NCI-H526 treated with DMSO at 0.1 percent for 48 hours (cell line): ENCODE measurements at places on chromosomes 1 and 21.

DNA sequence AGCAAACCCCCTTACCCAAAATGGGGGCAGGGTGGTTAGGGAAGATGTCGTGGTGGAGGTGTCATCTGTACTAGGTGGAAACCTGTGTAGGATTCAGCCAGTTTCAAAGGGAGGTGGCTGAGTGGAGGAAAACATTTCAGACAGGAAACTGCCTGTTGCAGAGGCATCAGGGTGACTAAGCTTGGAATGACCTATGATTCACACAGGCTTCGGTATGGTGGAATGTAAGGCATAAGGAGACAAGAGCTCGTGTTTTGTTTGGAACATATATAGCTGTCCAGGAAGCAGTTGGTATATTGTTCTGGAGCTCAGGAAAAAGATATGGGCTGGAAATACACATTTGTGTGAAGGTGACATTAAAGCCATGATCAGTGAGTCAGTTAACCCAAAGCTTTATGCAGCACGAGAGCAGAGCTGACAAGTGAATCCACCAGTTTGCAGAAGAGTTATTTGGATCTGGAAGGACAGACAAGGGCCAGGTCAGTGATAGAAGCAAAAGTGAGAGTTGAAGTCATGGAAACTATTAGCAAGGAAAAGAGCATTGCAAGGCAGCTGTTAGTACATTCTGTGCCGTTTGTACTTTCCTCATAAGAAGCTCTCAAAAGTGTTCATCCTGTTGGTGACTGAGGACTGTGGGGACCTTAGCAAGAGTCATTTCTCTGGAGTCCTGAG is 12.2 kb downstream of the UTP25 start:
- DNase-seq: no peak

DNA sequence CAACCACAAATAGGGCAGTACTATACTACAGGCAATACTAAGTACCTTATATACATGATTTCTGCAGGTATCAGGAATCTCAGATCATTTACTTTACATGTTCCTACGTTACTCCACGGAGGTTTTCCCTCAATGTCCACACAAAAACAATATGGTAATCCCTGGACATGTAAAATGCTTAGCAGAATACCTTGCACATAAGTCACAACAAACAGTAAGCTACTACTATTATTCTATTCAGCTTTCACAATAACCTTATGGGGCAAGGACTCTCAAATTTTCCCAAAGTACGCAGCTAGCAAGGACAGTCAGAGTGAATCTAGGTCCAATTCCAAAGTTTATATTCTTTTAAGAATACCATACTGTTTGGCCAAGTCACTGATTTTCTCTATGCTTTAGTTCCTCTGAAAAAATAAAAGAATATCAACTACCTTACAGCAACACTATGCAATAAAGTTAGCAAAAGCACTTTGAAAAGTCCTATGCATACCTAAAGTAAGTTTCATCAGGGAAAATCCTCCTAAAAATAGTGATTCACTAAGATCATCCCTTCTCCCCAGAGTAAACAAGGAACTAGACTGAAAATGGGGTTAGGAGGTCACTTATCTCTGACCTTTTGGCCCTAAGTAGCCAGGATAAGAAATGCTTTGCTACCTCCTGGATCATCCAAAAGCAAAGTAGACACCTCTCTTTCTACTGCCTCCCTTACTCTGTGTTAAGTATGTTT is 67.4 kb downstream of the LUZP1 start:
- DNase-seq: no peak

GRCh38 chr21:33027401-33028286 is 1.9 kb downstream of the OLIG2 start:
- no peak for DNase-seq

DNA sequence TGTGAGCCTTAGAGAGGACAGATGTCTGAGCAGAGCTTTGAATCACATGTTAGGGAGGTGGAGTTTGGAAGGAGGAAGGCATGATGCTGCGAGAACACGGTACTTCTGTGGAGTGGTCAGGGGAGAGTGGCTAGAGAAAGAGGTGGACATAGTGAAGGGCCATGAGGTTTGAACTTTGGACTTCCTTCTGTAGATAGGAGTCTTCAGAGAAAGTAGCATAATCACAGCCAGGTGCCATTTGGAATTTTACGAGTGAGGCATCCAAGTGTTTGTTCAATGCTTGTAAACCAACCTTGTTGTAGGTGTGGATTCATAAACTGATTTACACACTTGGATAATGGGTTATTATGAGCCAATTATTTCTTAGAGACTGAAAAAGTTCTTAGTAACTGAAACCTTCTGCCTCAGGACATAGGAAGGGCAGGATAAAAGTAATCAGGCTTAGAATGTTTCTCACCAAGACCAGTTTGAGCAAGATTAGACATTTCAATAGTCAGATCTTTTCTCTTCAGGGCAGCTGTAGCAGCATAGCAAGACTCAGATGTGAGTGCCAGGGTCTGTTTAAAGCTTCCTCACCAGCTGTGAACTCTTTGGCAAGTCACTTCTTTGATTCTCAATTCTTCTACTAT is 83.5 kb upstream of the HMCN1 start:
- DNase-seq: no peak

- DNase-seq: no peak
Measured at GRCh38 chr1:8214501-8215173, 103.3 kb upstream of the SLC45A1 start.

DNA sequence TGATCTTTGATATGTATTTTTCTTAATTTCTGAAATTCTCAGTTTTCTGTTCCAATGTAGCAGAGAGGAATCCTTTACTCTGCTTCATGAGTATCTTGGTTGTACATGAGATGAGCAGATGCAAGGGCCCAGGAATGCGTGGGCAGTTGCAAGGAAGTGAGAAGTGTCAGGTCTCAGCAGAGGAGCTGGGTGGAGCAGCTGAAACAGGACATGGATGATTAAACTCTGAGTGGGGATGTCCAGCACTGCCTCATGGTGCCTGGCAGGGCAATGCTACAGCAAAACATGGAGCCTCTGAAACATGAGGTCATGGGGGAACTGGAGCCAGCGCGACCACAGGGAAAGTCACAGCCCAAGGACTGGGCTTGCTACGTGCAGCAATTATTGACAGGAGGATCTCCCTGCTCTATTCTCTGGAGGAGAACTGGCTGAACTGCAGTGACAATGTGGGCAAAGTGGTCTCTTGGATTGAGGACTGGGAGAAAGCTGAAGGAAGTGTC is 48.4 kb downstream of the COLGALT2 start:
- no peak for DNase-seq

DNA sequence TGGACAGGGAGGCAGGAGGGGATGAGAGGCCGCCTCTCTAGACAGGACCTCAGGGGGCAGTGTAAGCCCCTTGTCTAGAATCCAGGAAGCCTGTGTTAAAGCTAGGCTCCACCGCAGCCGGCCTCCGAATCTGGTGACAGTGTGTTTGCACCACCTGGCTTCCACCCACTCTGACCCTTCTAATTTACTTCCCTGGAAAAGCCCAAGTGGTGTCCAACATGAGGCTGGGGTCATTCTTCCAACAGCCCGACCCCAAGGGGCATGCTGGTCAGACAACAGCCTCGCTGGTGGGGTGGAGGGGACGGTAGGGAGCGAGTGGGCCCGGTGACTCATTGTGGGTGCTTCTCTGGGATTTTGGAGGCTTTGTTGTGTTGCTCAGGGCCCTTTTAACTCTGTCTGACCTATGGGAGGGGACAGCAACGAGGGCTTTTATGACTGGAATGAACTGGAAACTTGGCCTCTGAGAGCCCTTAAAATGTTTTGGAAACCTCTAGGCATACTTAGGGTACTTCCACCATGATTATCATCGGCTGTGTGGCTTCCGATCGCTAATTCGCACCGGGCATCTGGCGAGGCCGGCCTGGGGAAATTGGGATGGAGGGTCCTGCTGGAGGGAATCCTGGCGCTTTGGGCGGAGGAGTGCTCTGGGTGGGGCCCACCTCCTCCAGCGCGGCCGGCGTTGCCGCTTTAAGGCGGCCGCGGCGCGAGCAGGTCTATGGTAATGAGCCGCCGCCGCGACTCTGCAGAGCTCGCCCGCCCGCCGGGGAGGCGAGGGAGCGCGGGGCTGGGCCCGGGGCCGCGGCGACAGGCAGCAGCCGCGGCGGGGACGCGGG is at the start of gene CELSR2:
Gene CELSR2, plus strand, starts transcription at position 743 of the 833 bp plus-strand sequence. CDS start 541 bp downstream, outside the sequence.
- DNase-seq: peak; percentile 56

GRCh38 chr1:235227414-235227813 is 66.4 kb upstream of the RBM34 start:
- no peak for DNase-seq

DNA sequence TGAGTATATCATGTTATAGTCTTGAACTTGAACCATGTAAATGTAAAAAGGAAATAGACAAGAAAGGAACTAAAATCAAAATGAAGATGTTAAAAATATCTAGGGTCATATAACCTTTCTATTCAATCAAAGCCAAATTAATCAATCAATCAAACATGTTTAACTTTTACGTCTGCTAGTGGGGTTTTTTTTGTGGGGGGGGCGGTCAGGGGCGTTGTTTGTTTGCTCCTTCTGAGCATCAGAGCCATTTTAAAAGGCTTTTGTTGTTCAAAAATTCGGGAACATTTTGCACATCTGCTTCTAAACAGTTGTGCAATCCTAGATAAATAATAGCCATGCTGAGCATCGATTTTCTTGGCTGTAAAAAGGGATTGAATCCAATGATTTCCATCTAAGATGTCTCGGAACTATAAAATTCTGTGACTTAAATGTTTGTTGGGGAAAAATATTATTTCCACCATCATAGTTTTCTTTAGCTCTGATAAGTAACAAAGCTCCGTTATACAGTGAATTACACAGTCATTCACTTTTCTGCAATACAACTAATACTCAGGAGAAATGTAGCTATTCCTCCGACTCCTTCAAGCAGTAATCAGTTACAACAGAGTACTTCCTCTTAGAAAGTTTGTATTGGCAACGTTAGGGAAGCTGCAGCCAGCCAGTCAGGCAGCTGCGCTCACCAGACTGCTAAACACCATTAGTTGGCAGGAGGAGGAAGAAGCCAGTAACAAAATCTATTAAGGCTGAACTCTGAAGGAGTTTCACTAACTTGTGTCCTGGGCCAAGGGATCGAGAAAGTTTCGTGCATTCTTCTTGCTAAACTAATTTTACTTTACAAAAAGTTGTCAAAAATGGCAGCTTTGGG is 2.2 kb downstream of the SPATA6 start:
- no peak for DNase-seq

- no peak for DNase-seq
Measured at GRCh38 chr1:150976879-150977694, 2.5 kb upstream of the CERS2 start.

- no peak for DNase-seq
Measured at GRCh38 chr1:5562769-5563168, 429.5 kb downstream of the NPHP4 start.

DNA sequence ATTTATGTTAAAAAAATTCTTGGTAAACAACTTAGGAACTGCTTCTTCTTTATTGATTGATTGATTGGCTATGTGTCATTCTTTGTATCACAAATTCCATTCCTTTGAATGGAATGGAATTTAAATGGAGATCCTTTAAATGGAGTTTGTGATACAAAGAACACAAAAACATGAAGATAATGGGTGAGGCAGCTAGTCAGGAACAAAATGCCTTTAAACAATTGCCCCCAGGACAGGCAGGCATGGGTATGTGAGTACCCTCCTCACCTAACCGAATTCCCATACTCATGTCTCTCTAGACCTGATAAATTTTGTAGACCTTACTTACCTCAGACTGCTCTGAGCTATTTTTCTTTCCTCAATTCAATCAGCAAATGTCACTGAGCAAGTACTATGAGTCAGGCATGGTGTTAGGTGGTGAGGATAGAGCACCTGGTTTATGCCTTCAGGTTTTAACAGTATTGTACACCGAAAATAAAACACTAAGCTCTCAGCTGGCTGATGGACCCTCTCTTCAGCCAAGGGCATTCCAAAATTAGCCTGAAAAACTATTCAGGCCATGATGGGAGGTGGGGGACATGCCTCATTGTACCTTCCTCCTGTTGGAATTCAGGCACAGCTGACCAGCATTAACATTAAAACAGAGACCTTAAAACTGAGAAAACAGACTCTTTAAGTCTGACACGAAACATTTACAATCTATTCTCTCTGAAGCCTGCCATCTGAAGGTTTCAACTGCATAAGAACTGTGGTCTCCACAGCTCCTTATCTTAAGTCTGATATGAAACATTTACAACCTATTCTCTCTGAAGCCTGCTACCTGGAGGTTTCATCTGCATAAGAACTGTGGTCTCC is 58.9 kb downstream of the OLFML3 start:
- DNase-seq: no peak

DNA sequence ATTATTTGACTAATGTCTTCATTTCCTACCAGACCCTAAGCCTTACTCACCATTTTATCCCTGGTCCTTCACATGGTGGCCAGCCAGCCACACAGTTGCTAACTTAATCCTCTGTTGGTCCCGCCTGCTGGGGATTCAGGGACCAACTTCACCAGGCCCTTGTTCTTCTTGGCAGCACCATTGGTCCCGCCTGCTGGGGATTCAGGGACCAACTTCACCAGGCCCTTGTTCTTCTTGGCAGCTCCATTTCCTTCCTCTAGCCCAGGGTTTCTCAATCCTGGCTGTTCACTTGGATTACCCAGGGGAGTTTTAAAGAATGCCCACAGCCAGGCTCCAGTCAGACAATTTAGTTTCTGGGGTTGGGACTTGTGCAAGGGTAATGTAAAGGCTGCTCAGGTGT is 233.1 kb upstream of the CSF3R start:
- DNase-seq: no peak

GRCh38 chr1:44557778-44558177 is 116.5 kb downstream of the TMEM53 start:
- DNase-seq: no peak

DNA sequence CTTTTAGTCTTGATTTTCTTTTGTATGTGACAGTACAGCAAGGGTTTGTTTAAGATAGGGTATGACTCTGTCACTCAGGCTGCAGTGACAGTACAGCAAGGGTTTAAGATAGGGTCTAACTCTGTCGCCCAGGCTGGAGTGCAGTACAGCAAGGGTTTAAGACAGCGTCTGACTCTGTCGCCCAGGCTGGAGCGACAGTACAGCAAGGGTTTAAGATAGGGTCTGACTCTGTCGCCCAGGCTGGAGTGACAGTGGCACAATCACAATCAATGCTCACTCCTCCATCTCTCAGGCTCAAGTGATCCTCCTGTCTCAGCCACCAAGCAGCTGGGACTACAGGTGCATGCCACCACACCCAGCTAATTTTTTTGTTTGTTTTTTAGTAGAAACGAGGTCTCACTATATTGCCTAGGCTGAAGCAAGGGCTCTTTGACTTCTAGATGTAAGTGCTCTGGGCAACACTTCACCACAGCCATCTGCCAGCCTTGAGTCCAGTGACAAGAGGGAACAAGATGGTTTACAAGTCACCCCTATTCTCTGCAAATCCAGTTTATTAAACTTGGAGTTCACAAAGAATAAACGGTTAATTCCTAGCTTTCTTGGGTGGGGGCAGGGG is 965 bp upstream of the SH2D5 start:
- DNase-seq: no peak

- DNase-seq: no peak
Measured at GRCh38 chr1:182041615-182042014, 19.9 kb downstream of the ZNF648 start.

GRCh38 chr1:21289700-21290545 is at the start of gene ECE1:
ECE1 (minus strand) TSS chr1:21290463; CDS start chr1:21290414, 49 bp downstream.
- DNase-seq: no peak

GRCh38 chr1:67535474-67535873 is 105.3 kb upstream of the SERBP1 start:
- DNase-seq: no peak
